ENCODE measurements at places on chromosomes 7 and 10.

GRCh38 chr7:81715984-81716588, 53.8 kb downstream of the HGF start:
- no peak for DNase-seq

- no peak for DNase-seq
Observed at GRCh38 chr10:86775056-86775869, 18.8 kb downstream of the BMPR1A start.

DNA sequence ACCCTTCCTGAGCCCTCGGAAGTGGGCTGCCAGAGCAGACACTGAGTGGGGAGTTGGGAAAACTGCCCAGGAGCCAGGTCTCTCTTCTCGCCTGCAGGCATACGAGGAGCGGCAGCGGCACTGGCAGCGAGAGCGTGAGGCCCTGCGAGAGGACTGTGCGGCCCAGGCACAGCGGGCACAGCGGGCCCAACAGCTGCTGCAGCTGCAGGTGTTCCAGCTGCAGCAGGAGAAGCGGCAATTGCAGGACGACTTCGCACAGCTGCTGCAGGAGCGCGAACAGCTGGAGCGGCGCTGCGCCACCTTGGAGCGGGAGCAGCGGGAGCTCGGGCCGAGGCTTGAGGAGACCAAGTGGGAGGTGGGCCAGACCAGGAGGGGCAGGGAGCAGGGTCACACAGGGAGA, 5.8 kb downstream of the LZTS2 start:
- DNase-seq = no peak

DNA sequence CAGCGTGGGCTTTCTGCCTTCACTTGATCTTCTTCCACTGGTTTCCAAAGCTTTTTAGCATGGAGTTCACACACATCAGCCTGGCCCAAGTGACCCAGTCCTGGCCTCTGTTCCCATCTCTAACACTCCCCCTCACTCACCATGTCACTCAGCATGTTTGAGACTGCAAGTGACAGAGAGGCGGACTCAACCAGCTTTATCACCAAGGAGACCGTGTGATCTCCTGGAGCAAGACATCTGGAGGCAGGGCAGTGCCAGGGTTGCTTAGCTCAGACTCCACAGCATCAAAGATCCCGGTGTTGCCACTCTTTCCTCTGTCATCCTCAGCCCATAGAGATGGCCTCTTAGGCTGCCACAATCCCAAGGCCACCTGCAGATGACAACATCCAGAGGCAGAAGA, 39.4 kb downstream of the FAM241B start:
- DNase-seq = no peak

DNA sequence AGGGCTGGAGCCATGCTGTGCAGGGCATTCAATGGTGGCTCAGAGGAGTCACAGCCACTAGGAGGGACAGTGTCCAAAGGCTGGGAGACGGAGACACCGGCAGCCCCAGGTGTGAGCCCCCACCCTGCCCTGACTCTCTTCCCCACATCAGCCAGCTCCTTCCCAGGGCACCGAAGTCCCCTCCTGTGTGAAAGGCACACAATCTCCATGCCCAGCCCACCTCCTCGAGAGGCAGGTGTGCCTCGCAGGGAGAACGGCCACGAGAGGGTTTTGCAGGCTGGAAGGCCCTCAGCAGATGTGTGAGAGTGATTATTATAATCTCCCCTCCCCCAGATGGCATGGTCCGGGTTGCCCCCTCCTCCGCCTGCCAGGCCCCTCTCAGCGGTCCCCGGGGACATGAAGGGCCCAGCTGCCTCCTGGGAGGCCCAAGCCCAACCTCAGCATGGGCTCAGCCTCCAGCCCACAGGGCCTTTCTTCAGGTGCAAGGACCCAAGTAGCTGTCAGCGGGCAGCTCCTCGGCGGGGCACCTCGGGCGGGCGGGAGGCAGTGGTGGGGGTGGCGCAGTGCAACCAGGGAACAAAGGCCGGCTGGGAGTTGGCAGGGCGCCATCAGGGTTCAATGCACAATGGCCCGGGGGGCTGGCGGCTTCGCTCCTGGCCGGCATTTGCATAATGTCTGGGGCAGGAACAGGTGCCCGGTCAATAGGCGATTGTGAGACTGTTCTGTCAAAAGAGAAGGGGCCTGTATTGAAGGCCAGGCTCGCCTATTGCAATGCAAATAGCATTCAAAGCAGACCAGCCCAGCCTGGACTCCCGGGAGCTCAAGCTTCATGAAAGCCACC, 155.3 kb upstream of the ZMIZ1 start:
- no peak for DNase-seq

GRCh38 chr7:84720456-84721097, 466.3 kb downstream of the SEMA3D start:
- DNase-seq = no peak

GRCh38 chr7:131164025-131164925, 163.4 kb upstream of the MKLN1 start:
- DNase-seq = no peak

- no peak for DNase-seq
Observed at GRCh38 chr7:45460379-45460778, 113.8 kb upstream of the ADCY1 start.

DNA sequence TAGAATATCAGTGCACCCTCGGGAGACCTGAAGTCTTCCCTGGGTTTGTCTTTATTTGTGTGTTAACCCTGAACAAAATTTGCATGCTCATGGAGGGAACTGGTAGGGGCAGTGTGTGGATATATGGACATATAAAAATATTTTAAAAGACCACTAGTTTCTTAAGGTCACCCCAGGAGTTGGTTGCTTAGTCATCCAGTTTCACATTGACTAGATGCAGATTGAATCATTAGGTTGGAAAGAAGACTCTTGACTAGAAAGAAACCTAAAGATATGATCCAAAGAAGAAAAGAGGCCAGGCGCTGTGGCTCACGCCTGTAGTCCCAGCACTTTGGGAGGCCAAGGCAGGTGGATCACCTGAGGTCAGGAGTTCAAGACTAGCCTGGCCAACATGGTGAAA, 137.1 kb downstream of the KAT6B start:
- DNase-seq = no peak

DNA sequence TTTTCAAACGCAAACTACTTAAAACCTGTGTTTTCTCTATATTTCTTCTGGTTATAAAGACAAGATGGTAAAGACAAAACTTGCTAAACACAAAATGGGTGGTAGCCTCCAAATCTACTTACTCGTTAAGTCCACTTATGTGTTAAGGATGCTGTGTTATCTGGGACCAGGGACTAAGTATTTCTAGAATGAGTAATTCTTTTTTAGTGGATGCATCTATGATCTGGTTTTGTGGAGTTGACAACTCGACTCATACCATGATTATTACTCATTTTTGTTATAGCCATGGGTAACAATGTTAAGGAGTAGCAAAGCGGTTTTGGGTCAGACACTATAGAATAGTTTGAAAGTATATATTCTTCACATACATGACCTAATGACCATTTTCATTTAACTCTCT, 239.5 kb upstream of the FOXP2 start:
- DNase-seq = no peak

- no peak for DNase-seq
Observed at GRCh38 chr7:132677918-132678317, 101.6 kb upstream of the PLXNA4 start.

- no peak for DNase-seq
Observed at GRCh38 chr10:58993480-58994221, 182.8 kb upstream of the PHYHIPL start.

DNA sequence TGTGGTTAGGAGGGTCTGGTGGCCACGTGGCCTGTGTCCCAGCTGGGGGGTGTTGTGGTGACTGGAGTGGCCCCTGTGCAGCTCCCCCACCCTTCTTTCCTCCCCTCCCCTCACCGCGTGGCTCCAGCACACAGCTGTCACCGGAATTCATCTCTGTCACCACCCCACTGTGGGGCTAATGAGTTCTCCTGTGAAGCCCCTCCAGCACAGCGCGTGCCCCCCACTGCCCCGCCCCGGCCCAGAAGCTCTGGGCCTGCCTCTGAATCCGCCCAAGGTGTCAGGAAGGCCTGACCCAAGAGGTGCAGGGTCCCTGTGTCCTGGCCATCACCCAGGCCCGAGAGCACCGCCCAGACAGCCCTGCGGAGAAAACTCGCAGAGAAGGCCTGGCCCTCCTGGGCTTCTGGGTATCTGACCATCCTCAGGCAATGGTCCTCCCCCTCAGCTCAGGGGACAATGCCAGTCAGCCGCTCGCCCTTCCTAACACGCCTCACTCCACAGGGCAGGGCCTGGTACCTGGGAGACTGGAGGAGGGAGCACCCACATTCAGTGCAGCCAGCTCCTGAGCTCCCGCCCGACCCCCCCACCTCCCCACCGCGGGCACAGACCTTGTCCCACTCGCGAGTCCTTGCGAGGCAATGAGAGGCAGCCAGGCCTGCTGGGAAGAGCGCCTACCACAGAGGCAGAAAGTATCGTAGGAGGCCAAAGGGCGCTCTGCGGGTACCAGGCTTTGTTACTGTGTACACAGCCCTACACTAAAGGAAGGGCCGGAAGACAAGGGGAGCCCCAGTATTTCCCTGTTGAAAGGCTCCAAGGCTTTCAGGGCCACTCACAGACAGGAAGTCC, 38.2 kb downstream of the GBX1 start:
- DNase-seq = no peak

- no peak for DNase-seq
Observed at GRCh38 chr10:37960591-37961137, 15.8 kb downstream of the ZNF25 start.

GRCh38 chr7:149819961-149820340, 18.2 kb upstream of the ZNF862 start:
- DNase-seq = no peak

GRCh38 chr7:21953781-21954180, 8.1 kb upstream of the CDCA7L start:
- no peak for DNase-seq

Data from activated T-cell treated with anti-CD3 and anti-CD28 coated beads for 24 hours (primary cell).